ENCODE measurements at places on chromosomes 11 and 22.

DNA sequence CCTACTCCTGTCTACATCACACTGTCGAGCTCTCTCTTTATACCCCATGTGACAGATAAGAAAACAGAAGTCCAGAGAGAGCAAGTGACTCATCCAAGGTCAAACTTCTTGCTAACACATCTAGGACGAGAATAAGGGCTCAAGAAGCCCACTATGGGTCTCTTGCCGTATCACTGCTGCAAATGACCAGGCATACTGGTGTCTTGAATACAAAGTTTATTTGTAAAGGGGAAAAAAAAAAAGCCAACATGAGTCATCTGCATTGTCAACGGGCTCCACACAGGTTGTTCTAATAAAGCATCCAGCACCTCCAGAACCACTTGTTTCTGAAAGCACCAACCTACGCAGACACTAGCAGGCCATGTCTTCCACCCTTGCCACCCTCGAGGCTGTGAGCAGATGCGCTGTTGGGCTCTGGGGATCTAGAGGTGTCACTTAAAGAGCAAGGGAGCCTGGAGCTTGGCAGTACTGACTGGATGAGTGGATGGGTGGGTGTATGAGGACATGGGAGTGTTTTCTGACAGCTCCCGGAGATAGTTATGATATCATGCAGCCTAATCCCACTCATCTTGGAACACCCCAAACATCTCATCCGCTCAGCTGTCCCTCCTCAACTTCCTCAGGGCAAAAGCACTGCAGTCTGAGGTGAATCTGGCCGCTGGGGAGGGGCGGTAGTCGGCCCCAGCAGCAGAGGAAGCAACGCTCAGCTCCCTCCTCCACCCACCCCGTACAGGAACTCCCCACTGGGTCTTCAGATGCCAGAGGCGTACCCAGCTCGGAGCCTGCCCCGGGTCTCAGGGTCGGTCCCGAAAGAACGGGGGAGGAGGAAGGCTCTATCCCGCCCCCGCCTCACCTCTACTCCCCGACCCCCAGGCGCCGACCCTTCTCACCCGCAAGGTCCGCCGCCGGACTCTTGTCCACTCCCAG is 1.0 kb downstream of the SMCO4 start:
- peak; percentile 35 for DNase-seq

DNA sequence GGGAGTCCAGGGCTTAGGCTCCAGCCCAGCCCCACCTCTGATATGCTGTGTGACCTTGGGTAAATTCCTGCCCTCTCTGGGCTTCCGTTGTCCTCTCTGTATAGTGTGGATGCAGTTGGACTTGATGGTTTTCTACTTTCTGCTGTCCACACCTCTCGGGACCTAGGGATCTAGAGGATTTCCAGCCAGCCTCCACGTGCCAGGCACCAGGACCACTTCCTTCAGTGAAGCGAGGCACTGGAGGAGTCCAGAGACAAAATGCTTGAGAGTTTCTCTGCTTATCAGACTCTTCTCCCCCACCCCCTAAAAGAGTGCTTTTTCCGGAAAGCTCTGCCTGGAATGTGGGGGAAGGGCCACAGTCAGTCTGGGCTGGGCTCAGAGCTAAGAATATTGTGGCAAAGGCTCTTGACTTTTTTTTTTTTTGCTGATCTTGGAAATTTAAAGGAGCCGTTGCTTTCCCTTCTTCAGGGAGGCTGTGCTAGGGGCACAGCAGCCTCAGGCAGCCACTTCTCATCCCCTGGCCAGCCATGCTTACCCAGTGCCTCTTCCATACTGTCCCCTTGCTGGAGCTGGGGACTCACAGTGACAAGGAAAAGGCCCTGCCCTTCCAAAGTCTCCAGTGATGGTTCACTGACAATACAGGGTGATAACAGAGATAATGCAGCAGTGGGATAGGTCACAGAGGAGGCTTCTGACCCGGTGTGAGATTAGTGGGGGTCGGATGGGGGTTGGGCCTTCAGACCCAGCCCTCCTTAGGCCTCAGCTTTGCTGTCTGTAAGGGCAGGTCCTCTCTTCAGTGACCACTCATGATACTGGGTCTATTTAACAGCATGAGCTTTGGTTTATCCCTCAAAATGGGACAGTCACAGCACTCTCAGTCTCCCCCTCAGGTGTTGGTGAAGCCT is 2.9 kb upstream of the SERPINH1 start:
- DNase-seq: no peak

- DNase-seq: no peak
These were observed 14.2 kb upstream of the CDC42BPG start for GRCh38 chr11:64858467-64859263.

- DNase-seq: no peak
These were observed 96.6 kb upstream of the TMEM45B start for GRCh38 chr11:129719037-129719436.

DNA sequence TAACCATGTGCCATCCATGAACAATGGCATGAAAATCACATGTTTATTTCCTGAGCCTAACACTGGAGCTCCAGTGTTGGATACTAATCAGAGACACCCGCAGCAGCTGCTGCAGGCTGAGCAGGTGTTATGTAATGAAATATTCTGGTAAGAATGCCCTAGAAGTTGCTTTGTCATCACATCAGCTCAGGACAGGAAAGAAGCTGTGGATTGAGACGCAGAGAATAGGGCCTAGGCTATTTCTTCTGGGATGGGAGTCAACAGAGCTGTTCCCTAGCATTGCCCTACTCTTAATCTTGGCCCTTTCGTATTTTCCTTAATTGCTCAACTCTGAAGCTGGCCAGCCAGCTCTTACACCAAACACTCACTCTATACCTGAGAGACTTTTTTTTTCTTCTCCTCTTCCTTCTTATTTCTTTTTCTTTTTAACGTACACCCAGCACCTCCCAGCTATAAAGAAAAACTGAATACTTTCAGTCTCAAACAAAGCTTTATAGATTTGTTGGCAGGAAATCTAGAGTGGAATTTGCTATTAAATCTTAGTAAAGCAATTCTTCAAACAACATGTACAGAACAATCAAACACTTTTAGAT is 31.9 kb downstream of the RASSF10 start:
- no peak for DNase-seq

GRCh38 chr11:131693756-131694155 is 323.3 kb downstream of the NTM start:
- no peak for DNase-seq

DNA sequence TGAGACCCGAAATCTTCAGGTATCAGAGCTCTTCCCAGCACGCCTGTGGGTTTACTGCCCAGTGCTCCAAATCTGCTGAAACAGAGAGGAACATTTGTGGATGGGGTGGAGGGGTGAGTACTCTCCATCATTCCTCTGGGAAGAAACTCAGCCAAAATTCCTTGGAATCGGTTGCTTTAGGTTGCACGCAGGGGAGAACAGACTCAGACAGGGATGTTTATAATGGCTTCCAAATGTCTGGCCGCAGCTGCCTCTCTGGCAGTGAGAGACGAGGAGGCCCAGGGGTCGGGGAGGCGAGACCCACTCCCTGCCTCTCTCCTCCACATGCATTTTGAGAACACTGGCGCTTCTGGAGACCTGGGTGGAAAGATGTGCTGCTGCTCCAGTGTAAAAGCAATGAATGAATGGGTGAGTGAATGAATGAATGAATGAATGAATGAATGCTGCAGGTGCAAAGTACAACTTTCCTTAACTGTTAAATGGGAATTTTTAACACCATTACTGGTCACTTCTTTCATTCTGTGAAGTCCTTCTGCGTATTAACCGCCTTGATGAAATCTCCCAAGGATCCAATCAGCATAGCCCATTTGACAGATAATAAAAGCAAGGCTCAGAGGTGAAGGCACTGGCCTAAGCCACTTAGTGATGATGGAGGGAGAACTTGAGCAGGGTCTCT is 437.4 kb downstream of the MIAT start:
- no peak for DNase-seq

DNA sequence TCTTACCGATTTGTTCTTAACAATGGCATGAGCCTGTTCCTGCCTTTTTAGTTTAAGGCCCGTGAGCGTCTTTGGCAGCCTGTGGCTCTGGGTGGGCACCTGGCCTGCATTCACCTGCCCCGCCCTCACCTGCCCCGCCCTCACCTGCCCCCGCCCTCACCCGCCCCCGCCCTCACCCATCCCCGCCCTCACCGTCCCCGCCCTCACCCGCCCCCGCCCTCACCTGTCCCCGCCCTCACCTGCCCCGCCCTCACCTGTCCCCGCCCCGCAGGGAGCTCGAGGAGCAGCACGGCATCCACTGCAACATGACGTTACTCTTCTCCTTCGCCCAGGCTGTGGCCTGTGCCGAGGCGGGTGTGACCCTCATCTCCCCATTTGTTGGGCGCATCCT is 14.2 kb downstream of the GATD1 start:
- DNase-seq: no peak

GRCh38 chr11:27945348-27945747 is 162.6 kb downstream of the KIF18A start:
- no peak for DNase-seq

- DNase-seq: peak; percentile 29
These were observed 82.3 kb downstream of the RCN1 start for GRCh38 chr11:32172848-32173834.

DNA sequence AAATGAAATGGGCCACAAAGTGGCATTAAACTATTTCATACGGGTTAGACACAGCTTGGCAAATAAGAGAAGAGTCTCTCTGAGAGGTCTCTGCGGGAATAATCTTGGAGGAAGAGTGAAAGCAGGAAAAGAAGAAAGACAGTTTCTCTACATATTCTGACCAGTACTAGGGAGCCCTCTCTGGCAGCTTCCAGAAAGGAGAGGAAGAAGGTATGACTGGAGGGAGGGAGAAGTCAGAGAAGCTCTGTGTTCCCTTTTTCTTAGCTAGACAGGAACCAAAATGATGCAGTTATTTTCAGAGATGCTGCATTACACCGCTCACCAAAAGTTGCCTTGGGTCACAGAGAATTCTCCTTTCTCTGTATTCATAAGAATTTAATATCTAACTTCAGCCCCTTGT is 382.1 kb downstream of the KCNA4 start:
- DNase-seq: no peak

- no peak for DNase-seq
These were observed 50.2 kb downstream of the SMIM38 start for GRCh38 chr11:69205743-69206612.

DNA sequence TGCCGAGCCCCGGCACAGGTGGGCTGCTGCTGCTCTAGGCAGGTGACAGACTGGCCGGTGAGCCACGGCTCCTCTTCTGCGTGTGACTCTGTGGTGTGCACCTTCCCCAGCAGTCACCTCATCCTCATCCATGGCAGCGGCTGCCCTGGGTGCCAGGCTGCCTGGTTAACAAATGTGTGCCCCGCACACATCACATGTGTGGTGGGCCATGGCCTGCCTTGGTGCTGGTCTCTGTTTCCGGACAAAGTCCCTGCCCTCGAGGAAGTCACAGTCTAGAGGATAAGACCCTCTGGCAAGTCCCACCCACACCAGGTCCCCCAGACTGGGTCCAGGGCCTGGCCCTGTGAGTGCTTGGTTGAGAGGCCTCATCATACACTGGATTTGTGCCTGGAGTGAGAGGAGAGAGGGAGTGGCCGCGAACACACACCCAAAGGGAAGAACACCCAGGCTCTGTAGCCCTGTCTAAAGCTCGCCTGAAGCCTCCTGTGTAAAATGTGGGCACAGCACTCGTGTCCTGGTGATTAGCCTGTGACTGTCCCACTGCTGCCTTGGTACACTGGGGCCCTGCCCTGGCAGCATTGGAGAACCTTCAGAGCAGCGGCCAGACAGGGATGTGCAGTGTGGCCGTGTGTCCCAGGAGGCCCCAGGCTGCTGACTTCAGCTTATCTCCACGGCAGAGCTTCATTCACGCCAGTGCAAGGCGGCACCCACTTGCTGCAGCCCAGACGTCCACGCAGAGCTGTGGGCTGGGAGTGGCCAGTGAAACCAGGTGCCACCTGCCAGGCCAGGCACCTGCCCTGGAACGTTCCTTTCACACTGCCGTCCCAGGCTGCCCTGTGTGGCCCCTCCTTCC is 269.9 kb downstream of the TBC1D22A start:
- no peak for DNase-seq

- DNase-seq: no peak
These were observed 5.2 kb downstream of the KCNJ4 start for GRCh38 chr22:38449776-38450175.

DNA sequence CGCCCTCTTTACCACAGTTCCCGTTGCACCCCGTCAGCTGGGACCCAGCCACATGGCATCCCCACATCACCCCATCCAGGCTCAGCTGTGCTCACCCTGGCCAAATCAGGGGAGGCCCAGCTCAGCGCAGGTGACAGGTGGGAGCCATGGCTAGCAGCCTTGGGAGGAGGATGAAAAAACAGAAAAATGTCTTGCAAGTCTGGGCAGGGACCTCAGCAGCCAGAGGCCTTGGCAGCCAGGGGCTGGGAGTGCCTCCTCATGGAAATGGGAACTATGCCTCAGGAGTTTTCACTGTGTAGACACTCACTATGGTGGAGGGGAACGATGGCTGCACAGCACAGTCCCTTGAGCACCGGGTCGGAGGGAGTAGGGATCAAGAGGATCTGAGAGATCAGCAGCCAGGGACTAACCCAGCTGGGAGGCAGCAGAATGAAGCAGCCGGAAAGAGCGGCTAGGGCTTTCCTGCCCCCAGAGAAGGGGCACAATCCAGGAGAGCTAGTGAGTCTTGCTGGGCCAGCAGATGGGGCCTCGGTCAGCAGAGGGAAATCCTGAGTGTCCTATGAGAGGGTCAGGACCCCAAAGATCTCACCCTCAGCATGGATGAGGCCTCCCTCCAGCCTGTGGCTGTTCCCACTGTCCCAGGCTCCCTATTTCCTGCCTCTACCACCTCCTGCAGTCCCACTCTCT is 6.2 kb upstream of the FTH1 start:
- no peak for DNase-seq

- no peak for DNase-seq
These were observed at the start of gene KCNK7 for GRCh38 chr11:65595543-65596281. KCNK7 (minus strand) TSS chr11:65595800; CDS start chr11:65595772, 28 bp downstream.

DNA sequence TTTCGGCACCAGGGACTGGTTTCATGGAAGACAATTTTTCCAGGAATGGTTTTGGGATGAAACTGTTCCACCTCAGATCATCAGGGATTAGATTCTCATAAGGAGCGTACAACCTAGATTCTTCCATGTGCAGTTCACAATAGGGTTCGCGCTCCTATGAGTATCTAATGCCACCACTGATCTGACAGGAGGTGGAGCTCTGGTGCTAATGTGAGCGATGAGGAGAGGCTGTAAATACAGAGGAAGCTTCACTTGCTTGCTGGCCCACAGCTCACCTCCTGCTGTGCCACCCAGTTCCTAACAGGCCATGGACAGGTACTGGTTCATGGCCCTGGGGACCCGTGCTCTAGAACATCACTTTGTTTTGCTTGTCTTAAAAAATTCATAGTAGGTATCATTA is 41.8 kb upstream of the AMPD3 start:
- no peak for DNase-seq

GRCh38 chr11:70025308-70025707 is 52.8 kb upstream of the ANO1 start:
- no peak for DNase-seq

DNA sequence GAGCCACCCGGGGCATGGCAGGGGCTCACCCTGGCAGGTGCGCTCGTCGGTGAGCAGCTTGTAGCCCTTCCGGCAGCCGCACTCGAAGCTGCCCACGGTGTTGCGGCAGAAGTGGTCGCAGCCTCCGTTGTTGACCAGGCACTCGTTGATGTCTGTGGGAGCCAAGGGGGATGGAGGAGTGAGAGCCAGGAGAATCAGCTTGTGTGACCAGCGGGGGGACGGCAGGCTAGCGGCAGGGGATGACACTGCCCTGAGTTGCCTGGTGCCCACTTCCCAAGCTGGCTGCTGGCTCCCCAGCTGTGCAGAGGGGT is 44.7 kb upstream of the TTLL12 start:
- DNase-seq: no peak
